ENCODE measurements at places on chromosomes 1 and 21.

DNA sequence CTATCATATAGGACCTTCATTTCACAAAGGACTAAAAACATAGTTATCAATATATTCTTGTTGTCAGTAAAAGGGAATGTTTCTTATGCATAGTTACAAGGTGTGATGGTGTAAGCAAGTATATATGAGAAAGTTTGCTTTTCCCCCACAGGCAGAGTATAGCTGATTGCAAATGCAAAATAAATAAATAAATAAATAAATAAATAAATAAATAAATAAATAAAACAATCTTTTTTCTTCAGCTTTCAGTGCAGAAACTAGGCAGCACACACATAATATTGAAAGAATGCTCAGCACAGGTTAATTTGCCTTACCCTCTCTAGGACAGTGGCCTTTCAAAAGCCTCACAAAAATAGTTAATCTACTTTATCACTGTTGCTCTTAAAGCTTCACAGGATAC, 138.8 kb downstream of the BRINP3 start:
- no peaks in the 10 kb centered on the region for H3K27me3 ChIP-seq
- H3K4me1 ChIP-seq = no peaks in the 10 kb centered on the region
- H3K4me3 ChIP-seq = no peak overlapping the region
- H3K36me3 ChIP-seq = no peaks in the 10 kb centered on the region

- peak within 1 kb of the TSS; percentile 54 for H3K4me3 ChIP-seq
- H3K4me1 ChIP-seq = no peaks in the 10 kb centered on the region
- H3K36me3 ChIP-seq = no peaks in the 10 kb centered on the region
- DNase-seq = peak; percentile 86
- peak within 1 kb of the TSS; percentile 71 for H3K27ac ChIP-seq
These were observed at the start of gene NAV1 for GRCh38 chr1:201538612-201539551. Gene NAV1, plus strand, starts transcription at chr1:201539127. Its CDS starts 83,758 bp downstream, at chr1:201622885.

DNA sequence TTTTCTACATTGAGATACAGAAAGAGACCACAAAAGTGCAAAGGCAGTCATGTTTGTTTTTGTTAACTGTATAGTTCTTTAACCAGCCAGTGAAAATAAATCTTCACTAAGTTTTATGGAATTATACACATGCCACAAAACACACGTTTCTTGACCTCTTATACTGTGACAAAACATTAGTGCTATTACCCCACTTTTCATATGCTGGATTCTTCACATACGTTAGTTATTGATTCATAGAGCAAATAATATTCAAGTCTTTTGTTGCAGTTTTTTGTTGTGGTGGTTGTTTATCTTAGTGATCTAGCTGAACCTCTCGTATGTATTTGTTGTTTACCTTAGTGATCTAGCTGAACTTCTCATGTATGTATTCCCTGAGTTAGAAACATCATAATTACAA, 28.0 kb downstream of the LYPLAL1 start:
- no peak overlapping the region for H3K27ac ChIP-seq
- no peaks in the 10 kb centered on the region for H3K27me3 ChIP-seq
- H3K4me3 ChIP-seq = no peak overlapping the region
- H3K36me3 ChIP-seq = peaks cover 4% of the 10 kb centered on the region
- no peak for DNase-seq

DNA sequence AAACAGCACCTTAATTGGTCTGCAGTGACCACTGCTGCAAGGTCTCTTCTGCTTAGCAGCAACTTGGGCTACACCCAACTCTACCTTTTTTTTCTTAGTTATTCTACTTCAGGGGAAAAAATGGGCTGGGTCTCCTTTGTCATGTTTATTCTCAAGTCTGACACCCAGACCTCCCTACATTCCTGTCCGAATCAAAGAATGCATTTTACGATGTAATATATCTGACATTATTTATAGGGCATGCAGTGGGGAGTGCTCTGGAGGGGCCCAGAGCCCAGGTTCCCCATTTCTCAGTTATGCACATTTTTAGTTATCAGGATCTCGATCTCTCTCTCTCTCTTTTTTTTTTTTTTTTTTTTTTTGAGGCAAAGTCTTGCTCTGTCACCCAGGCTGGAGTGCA, 50.5 kb downstream of the OPTC start:
- no peak overlapping the region for H3K27ac ChIP-seq
- H3K36me3 ChIP-seq = no peaks in the 10 kb centered on the region
- H3K27me3 ChIP-seq = no peaks in the 10 kb centered on the region
- H3K4me3 ChIP-seq = no peak overlapping the region
- no peak for DNase-seq
